ENCODE measurements at places on chromosomes 12 and 14.
A peak's percentile ranks its signal among the peaks of the same experiment; 100 is the strongest.

GRCh38 chr14:23365732-23366425 is 907 bp upstream of the EFS start:
- DNase-seq: no peak

GRCh38 chr14:103545915-103546651 is 16.4 kb downstream of the BAG5 start:
- no peak for DNase-seq

GRCh38 chr12:103401421-103401820 is 94.3 kb downstream of the C12orf42 start:
- no peak for DNase-seq

DNA sequence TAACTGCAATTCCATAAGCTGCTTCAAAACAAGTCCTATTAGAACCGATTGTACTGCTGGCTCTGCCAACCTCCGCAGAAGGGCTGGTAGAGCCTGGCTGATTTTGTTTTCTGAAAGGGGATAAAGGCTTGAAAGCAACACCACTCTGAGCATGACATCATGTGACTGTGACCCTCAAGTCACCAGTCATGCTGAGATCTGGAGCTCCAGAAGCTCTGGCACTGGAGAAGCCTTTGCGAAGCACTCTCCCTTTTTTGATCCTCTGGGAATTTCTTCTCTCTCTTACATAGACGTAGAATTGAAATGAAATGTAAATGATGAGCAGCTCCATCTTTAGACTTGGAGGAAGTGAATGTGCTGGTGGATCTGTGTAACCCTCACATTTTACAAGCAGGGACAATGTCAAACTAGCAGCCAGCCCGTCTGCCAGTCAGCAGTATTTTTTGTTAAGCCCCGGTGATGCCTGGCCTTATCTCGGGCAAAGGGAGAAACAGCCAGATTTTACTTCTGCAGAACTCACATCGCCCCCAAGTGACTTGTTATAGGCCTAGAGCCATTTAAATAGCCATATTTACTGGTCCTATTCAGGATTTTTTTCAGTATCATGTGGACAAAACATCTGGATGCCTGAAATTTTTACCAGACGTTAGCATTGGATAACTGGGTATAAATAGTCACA is 112.1 kb upstream of the NPAS3 start:
- no peak for DNase-seq

GRCh38 chr12:27335364-27336281 is 3.0 kb downstream of the BMAL2 start:
- DNase-seq: no peak

GRCh38 chr12:6095269-6095668 is 29.2 kb downstream of the VWF start:
- no peak for DNase-seq

DNA sequence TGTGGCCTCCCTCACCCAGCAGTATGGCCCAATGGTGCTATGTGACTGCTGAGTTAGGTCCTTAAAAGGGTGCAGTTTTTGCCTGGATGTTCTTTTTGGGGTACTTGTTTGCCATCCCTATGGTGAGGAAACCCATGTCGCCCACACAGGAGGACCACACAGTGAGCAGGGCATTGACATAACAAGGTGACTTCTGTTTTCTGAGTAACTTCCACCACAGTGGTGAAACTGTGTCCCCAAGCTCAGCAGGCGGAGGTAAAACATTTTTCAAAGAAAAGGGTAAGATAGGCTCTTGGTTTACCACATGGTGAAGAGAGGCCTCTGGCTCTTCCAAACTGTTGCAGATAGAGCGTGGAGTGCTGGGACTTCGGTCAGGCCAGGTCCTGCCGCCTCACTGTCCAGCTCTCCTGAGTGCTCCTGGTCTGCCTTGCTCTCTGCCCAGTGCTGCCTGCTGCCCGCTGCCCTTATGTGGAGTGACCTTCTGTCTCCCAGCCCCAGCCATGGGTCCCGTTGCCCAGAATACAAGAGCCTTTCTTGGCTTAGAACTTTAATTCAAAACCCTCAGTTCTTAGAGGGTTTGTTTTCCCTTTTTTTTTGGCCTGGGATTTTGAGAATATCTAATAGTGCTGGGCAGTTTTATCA is 54.0 kb downstream of the TRAF3 start:
- DNase-seq: no peak

DNA sequence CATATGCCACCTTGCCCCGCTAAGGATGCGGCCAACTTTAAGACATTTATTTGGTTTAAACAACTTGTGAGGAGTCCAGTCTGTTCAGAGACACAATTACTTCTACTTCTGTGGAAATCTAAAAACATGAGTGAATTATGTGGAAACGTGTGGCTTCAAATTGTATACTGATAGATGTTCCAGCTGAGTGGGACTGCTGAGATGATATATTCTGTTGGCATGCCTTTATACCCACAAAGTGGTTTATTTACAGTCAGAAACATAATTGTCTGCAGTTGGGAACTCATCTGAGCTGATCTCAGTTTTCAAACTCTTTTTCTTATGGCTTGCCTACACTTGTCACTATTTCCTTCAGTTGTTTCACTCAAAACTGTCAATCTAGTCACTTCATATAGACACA is 67.8 kb downstream of the FLRT2 start:
- no peak for DNase-seq

DNA sequence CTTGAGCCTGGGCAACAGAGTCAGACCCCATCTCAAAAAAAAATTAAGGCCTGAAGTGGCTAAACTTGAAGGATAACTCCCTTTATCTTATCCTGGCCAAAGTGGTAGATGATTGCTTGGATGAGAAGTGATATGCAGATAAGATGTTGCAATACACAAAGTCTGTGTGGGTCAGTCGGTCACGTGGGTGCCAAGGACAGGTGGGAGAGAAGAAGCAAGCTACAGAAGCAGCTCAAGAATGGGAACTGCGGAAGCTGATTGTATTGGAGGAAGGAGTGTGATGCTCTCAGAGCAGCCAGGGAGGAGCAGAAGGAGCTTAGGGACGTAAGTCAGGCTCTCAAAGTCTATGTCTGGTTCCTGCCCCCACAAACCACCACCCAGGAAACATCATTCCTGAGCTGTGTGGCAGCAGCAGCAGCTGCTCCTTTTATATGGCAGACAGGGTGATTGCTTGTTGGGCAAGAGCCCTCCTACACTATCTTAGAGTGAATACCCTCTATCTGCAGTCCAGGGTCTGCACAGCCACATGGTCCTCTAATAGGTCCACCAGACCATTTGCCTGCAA is 54.5 kb downstream of the ATP2A2 start:
- no peak for DNase-seq

DNA sequence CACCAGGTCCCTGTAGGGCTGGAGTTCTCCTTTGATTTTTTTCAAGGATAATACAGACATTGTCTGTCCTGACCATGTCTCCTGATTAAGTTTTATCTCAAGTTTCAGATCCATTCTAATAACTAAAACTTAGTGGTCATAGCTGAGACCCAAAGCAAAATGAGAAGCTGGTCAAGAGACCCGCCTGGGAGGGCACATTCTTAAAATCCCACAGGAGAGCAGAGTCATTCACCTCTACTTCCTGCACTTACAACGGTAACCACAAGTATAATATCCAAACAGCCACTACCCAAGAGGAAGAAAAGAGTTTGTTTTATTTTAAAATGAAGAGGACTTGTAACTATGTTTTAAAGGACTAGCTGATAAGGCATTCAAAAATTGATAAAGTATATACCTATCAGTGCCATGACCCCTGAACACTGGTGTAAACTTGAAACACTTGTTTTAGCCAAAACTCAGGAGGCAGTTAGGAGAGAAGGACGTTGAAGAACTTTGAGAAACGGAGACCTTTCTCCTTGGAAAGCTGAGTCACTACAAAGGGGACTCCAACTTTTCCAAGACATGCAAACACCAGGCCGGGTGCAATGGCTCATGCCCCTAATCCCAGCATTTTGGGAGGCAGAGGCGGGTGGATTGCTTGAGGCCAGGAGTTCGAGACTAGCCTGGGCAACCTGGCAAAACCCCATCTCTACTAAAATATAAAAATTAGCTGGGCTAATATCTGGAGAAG is 478.2 kb downstream of the GLT1D1 start:
- DNase-seq: no peak

DNA sequence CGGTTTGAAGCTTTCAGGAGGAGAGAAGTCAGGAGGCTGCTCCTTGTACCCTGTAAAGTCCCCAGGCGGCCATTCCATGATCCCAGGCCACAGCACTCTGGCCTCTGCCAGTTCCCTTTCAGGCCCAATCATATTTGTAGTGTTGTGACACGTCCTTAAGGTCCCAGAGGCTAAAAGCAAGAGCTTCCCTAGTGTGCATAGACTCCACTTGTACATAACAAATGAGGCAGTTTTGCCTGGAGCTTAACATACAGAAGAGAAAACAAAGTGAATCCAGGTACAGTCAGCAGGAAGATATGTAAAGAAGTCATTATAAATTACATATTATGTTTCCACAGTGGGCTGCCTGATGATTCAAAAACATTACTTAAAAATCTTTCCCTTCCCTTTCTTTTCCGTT is 81.1 kb upstream of the RPH3A start:
- no peak for DNase-seq

DNA sequence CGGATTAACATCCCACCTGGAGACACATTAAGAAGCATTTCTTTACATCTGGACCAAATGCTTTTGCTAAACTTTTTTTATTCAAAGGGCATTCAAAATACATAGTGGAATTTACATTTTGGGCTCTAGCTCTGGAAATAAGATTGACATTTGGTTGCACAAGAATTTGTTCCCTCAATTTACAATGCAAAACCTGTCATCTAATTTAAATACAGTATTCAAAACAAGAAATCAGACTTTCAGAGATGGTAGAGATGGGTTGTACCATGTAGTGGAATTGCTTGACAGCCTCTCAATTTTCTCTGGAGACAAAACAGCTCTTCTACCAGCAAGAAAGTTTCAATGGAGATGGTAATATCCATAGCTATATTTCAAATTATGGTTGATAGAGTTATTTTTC is 275.8 kb downstream of the ATP23 start:
- DNase-seq: no peak

- peak; percentile 90 for DNase-seq
Observed at GRCh38 chr12:76084863-76085519, 506 bp upstream of the NAP1L1 start.

DNA sequence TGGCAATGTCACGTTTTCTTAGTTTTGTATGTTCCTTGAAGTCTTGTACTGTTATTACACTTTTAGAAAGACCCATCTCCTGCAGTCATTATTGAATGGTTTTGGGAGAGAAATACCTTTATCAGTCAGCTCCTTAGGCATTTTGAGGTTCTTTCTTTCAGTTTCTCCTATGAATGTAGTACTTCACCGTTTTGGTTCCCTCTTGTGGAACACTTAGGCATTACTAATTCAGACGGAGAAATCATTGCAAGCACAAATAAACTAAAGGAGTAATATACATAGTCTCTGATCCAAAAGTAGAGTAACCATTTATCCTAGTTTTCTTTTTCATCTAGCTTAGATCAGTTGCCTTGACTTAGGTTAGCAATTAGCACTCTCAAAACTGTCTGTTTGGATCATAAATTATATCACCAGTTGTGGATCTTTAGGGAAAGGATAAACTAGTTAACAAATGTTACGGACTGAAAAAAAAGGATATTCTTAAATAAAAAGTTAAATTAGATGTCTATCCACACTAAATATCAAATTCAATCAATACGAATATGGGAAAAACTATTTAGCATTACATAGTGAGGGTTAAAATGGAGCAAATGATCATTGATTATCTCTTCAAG is 1538.3 kb upstream of the SEL1L start:
- peak; percentile 26 for DNase-seq

GRCh38 chr14:49972823-49973222 is 79.9 kb downstream of the ARF6 start:
- peak; percentile 83 for DNase-seq

- no peak for DNase-seq
Observed at GRCh38 chr14:93997082-93997481, at the start of gene CCDC197. CCDC197 (plus strand) TSS chr14:93997301; CDS start chr14:93998132, 831 bp downstream.

DNA sequence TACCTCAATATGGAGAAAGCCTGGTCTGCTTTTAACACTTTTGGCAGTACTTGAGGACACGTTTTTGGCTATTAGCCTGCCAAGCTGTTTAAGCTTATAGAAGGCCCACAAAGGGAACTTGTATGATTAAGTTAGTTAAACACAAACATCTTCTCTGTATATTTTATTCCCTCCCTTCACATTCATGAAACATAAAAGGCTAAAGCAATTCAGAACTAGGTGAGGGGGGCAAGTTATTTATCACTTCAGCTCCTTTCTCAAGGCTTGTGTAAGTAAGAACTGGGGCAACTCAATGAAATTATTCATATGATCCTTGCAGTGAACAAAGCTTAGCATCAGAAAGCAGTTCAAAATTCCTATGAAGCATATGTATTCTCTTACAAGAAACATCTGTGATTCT is 7.5 kb downstream of the PRICKLE1 start:
- DNase-seq: no peak

DNA sequence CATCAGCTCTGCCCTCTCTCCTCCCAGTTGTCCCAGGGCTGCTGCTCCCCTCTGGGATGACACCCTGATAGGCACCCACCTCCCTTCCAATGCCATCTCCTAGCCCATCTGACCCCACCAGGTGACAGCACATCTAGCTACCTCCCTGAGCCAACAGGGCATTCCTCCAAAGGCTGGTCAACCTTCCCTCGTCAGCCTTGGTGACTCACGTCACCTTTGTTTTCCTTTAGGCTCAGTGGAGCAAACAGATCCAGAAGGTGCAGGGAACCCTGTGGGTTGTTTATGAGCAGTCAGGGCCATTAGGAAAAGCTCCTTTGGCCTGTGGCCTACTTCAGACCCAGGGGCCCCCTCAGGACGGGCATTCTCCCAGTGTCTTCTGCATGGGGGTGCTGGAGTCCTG is 32.4 kb downstream of the PIGH start:
- DNase-seq: no peak

DNA sequence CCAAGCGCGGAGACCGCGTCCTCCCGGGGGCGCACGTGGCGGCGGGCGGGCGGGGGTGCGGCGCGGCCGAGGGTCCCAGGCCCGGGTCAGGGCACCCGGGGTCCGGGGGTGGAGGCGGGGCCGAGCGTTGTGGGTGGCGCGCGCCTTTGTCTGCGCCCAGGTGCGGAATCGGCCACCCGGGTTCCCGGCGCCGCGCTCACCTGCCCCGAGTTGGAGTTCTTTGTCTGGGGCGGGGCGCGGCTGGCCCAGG is 50.1 kb downstream of the LRCOL1 start:
- DNase-seq: no peak

DNA sequence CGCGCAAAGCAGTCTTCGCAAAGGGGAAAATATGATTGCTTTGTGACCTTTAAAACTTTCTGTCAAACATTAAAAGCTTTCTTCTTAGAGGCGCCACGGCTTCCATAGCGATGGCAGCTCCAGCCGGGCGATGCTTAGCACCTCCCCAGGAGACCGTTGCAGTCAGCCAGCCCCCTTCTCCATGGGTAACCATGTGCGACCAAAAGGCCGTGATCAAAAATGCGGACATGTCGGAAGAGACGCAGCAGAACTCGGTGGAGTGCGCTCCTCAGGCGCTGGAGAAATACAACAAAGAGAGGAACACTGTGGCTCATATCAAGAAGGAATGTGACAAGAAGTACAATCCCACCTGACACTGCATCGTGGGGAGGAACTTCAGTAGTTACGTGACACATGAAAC is 12.7 kb upstream of the STON2 start:
- no peak for DNase-seq

All from SW 1271 (cell line).